Activated effector memory CD4-positive, alpha-beta T cell treated with anti-CD3 and anti-CD28 coated beads, Interleukin-2, amount 50 U/mL, for 16 hours (primary cell): ENCODE measurements at places on chromosomes 3 and 15.

GRCh38 chr15:69677403-69677802 is 224.8 kb downstream of the RPLP1 start:
- DNase-seq, result no peak

GRCh38 chr3:193640165-193640715 is 47.2 kb downstream of the OPA1 start:
- no peak for DNase-seq

GRCh38 chr15:59367022-59367451 is 5.6 kb downstream of the MYO1E start:
- no peak for DNase-seq

GRCh38 chr3:124203292-124203691 is 211.4 kb upstream of the ROPN1 start:
- DNase-seq, result no peak
